ENCODE measurements at places on chromosomes 13 and 19.

DNA sequence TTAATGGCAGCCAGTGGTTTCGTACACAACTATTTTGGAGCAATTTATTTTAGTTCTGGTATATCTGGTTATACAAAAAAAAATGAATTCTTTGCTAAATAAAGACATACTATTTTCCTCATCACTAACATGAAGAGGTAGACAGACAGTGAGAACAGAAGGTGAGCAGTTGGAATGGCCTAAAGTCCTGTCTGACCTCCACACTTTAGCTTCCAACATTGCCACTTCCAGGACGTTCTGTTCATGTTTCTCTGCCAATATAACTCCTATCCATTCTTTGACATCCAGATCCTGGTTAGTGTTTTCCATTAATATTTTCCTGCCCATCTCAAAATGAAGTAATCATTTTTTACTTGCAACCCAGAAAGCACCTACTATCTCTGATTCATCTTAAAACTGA is 112.9 kb upstream of the FRY start:
- DNase-seq: no peak

- no peak for DNase-seq
Observed at GRCh38 chr19:1501200-1501595, 10.2 kb downstream of the REEP6 start.

GRCh38 chr13:42991898-42992763 is at the start of gene EPSTI1:
EPSTI1 (minus strand) TSS chr13:42992241; CDS start chr13:42992165, 76 bp downstream.
- DNase-seq: no peak

DNA sequence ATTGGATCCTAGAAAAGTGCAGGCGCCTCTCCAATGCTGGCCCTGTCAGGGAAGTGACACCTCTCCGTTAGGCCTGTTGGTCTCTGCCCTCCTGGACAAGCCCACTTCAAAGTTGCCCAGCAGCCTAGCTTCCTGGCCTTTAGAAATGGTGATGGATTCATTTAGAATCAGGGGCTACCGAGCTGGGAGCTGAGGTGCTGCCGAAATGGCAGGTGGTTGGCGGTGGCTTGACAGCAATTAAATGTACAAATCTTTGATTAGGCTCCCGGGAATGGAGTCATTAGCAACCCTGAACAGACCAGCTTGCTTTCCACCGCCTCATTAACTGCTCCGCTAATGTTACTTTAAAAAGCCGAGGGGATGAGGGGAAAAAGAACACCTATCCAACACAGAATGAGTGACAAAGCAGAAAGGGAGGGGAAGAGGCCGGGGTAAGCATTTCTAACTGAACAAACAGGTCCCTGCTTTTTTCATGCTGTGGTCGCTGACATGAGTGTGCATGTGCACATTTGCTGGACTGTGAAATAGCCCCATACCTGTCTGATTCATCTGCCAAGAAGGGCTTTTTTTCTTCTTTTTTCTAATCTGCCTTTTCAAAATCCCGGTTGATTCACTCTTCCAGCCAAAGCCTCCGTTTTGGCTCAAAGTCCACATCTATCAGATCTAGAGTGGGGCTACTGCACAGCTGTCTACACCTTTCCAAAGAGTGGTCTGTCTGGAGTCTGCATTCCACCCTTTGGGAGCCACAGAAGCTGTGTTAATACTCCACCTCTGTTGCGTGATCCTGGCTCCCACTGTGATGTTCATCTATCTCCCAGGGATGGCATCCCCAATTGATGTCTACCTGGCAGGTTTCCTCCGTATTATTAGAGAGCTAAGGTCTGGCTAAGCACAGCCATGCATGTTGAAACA is 431.9 kb downstream of the COG6 start:
- DNase-seq: peak; percentile 41

DNA sequence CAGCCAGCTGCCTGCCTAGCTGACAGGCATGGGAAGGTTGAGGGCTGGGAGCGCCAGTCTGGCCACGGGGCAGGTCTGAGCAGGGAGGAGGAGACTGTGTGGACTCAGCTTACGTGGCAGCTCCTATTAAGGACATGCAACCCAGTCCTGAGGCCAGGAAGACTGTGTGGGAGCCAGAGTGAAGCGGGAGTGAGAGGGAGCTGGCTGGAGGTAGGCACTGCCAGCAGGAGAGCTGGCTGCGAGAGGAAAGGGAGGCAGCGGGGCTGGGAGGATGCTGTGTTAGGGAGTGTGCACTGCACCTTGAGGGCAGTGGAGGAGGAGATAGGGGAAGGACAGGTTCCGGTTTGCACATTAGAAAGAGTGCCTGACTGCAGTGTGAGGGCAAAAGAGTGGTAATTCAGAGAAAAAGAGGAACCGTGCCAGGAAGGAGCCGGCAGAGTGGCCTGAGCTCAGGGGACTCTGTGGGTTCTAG is 99.2 kb downstream of the SLC7A1 start:
- DNase-seq: peak; percentile 36

DNA sequence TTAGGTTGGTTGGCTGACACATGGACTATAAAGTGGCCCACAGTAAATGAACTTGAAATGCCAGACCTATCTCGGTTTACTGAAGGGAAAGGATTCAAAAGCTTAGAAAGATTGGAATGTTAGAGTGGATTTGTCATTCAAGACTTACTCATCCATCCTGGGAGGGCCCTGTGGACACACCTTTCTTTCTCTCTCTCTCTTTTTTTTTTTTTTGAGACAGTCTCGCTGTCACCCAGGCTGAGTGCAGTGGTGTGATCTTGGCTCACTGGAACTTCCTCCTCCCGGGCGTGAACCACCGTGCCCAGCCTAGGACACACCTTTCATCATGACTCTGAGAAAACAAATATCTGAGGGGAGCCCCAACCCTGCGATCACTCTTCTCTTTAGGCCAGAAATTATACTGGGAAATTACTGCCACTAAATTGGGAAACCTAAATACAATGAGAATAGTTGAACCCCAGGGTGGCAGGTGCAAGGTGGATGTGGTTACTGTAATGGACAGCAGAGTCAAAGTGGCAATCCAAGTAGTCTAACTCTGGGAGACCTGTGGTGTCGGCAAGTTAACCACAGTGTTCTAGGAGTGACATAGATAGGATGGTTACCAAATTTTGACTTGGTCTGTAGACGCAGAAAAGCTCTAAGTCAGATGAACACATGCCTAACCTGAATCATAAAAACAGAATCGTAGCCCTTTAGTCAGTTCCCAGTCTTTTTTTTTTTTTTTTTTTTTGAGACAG is 47.1 kb upstream of the ZMYM5 start:
- no peak for DNase-seq

- DNase-seq: peak; percentile 62
Observed at GRCh38 chr19:33408538-33409434, 35.3 kb downstream of the CEBPG start.

- no peak for DNase-seq
Observed at GRCh38 chr13:20788312-20788711, 14.6 kb upstream of the EEF1AKMT1 start.

- peak; percentile 23 for DNase-seq
Observed at GRCh38 chr19:45027371-45027770, 11.5 kb upstream of the CLASRP start.

GRCh38 chr19:16025108-16026101 is 50.9 kb upstream of the TPM4 start:
- DNase-seq: no peak

- no peak for DNase-seq
Observed at GRCh38 chr19:30345686-30346085, 26.5 kb upstream of the ZNF536 start.

DNA sequence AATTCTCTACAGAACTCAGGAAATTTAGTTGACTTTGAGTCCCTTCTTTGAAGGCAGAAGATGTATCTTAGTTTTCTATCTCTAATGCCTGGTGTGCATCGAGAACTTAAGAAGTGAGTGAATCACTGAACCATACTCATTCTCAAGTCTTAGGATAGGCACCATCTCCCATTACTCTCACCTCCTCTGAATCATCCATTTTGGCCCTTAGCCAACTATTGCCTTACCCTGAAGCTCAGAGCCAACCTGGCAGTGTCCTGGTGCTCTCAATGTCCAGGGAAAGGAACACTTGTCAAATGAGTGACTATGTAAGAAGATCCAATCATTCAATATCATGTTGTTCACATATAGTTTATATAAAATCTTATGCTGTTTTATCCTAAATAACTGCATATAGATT is 146.6 kb downstream of the RGCC start:
- DNase-seq: peak; percentile 61

GRCh38 chr19:45882652-45883585 is 3.0 kb downstream of the IRF2BP1 start:
- DNase-seq: peak; percentile 93

DNA sequence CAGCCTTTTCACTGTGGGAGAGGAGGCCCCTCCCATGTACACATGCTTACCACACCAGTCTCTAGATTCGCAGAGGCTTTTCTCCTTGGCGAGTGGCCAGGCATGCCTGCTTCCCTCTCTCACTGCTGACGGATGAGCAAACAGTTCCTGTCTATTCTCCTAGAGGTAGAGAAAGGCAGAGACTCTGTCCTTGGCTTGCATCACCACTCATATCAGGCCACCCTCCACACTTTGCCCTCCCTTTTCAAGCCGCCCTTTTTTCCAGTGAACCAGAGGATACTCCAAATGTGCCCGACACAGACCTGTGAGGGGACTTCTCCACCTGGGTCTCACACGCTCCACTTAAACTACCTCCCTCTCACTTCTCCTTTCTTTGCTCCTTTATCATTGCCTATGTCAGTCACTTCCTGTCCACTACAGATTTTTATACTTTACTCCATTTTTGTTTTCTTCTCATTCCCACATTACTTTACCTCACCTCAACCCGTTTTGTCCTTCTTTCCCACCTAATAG is 284.6 kb downstream of the DNAJC15 start:
- peak; percentile 96 for DNase-seq

- no peak for DNase-seq
Observed at GRCh38 chr13:29411481-29411880, 184.0 kb downstream of the SLC7A1 start.

- no peak for DNase-seq
Observed at GRCh38 chr13:80083853-80084676, 256.9 kb downstream of the SPRY2 start.

DNA sequence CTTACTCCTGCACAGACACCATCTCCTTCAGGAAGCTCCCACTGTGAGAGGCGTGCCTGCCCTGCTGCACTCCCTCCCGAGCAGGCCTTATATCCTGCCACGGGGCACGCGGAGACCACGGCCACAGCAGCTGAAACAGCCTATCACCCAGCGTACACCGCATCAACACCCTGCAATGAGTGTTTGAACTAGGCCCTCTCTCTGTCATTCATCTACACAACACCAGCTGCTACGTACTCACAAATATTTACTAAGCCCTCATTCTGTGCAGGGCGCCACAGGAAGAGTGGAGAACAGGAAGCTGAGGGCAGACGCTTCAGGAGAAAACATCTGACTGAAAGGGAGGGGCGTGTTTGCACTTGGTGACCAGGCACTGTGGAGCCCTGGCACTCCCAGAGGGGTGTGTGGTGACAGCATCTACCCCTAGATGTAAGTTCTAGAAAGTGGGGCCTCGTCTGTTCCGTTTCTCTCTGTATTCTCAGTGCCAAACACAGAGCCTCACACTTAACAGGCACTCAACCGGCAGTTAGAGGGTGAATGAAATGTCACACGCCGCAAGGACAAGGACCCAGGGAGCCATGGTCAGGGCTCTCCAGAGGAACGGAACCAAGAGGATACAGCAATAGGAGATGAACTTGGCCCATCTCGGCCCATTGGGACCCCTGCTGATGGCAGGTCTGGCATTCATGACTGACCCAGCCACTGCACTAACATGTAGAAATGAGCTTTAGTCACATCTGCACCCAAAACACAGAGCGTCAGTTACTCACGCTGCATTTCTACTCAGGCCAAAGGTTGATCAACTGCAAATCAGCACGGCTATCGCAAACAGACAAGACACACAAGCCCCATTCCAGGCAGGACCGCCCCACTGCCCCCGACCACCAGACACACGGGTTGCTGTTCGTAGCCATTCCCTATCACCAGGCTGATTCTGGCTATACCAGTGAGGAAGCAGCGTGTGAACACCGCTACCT is 15.7 kb downstream of the RANBP3 start:
- peak; percentile 99 for DNase-seq

- no peak for DNase-seq
Observed at GRCh38 chr13:47215736-47216135, 318.9 kb upstream of the HTR2A start.

- no peak for DNase-seq
Observed at GRCh38 chr13:60427285-60427684, 30.3 kb downstream of the TDRD3 start.

- DNase-seq: no peak
Observed at GRCh38 chr19:35560271-35560670, 3.2 kb downstream of the ATP4A start.

GRCh38 chr19:56972291-56972841 is 131.8 kb upstream of the PEG3 start:
- DNase-seq: no peak

GRCh38 chr19:7744871-7745650 is 2.3 kb downstream of the CD209 start:
- no peak for DNase-seq

DNA sequence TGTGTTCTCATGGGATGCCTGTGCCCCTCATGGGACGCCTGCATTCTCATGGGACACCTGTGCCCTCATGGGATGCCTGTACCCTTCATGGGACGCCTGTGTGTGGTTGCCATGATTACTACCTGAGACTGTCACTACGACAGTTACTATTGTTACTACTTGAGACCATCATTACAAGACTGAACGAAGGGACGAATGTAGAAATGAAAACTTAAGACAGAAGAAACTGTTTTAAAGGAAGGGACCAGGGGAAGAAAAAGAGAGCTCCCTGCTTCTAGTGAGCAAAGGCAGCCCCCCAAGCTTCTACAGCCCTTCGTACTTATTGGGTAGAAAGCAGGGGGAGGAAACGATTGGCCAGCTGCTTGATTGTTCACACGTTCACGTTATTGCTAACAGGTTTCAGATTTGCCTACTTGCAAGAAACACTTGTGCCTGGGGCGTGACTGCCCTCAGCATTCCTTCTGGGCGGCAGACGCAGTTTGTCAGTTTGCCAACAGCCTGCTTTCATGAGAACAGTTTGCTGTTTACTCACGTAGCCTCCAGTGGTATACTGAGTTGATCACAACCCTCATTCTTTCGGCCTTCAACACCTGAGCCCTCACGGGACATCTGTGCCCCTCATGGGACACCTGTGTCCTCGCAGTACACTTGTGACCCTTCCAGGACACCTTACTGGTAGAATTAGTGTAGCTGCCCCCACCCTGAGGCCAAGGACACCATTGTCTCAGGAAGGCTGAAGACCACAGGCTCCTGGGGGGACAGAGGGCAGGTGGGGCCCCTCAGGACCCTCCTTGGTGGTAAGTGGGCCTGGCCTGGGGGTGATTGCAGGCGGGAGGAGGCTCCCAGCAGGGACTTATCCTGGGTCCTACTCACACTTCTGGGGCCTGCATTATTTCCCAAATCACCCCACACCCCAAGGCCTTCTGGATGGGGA is 2.5 kb upstream of the S1PR4 start:
- DNase-seq: peak; percentile 83

GRCh38 chr13:30739761-30740642 is 4.7 kb downstream of the ALOX5AP start:
- no peak for DNase-seq

GRCh38 chr13:101944521-101944920 is 457.3 kb downstream of the FGF14 start:
- peak; percentile 30 for DNase-seq
